ENCODE measurements at places on chromosomes 13 and 19.

DNA sequence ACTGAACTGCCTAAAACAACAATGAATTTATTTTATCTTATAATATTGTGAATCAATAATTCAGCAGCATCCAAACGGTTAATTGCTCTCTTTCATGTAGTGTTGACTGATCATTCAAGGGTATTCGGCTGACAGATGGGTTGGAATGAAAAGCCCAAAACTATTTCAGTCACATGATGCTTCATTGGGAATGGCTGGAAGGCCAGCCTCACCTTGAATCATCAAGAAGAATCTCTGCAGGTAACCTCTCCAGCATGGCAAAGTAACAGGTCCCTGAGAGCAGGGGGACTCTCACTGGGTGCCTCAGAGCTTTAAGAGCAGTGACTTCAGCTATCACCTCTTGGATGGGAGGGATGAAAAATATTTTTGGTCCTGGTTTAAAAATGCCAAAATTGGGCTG, 1395.7 kb downstream of the OLFM4 start:
- no peak for DNase-seq

- DNase-seq = no peak
Measured at GRCh38 chr19:42023121-42023942, 29.3 kb upstream of the ATP1A3 start.

DNA sequence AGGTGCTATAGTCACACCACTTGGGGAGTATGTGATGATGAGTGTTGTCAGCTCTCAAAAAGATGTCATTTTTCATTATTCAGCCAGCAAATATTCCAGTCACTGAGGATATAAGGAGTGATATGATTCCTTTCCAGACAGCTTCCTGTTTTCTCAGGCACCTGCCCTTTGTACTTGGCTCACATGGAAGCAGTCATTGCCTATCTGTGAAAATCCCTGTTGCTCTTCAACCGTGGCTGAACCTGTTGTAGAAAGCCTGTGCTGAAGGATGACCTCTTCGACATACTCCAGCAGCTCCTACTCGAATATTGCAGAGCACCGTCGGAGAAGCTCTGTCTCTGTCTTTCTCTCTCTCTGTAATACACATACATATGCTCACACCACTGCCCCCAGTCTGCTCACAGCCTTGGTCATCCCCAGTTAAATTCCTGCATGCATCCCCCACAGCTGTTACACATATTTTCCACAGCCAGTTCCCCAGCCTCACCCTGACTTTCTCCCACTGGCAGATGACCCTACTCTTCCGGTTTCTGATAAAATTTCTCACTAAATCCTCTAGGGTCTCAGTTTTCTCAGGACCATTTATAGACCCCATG, 204.2 kb upstream of the ARGLU1 start:
- DNase-seq = no peak

DNA sequence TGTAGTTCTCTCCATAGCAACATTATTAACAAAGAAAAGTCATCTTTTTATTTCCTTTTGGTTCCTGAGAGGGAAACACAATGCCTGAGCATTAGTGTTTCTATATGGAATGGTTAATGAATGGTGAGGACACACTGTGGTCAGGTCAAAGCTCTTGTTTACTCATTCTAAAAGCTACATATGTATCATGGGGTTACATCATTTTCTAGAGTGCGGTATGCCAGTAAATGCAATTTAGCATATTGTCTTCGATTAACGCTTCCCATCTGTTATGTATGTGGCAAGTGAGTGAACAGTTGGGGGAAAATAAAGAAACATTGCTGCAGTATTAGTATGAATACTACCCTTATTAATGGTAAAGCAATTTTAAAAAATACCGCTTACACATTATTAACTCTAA, 1152.2 kb upstream of the SPRY2 start:
- no peak for DNase-seq

Measured in effector CD4-positive, alpha-beta T cell (primary cell).